ENCODE measurements at places on chromosomes 13 and 19. TPM values are rescaled to one million over a fixed set of nuclear protein-coding genes. Genes with fewer than 3 reads are reported as not detected.

COX6B1 gene
- total RNA-seq: 1,337 TPM

DNA sequence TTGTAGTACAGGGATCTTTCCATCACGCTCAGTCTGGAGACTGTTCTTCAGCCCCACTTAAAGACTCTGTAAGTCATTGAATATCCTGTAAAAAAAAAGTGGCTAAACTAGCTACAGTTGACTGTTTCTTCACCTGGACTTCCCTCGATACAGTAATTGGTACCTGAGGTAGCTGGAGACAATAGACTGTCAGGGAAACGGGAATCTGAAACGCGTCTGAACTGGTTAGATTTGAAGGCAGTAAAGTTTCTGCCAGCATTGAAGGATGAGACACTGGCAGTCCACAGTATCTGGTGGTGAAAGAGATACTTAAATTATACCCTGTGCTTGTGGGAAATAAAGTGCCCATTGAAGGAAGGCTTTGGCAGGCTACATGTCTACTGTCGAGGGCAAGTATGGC is 550.5 kb downstream of the IRS2 start:
- no peak for DNase-seq

PEG3 gene
- 7.1 TPM for total RNA-seq

GRCh38 chr13:21076253-21076652 is 14.9 kb upstream of the LATS2 start:
- DNase-seq: no peak

NLRP7 gene
- total RNA-seq: not detected

Data from Right ventricle myocardium superior (tissue), 1 donor.